ENCODE measurements at places on chromosomes 11 and 22.

DNA sequence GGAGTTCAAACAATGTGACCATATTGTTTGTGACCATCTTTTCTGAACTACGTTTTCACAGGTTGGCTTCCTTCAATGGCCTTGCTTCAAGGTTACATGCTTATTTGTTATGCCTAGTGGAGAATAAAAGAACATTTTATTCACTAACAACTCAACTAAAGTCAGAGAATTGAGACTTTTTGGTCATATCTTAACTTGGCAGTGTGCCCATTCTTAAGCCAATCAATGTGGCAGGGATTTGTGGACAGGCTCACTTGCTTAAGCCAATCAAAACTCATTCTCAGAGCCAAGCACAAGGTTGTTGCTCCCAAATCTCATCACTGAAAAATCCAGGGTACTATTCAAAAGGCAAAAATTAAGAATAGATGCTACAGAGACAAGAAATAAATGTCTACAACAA, 455.8 kb upstream of the FAT3 start:
- no peak for DNase-seq

- no peak for DNase-seq
These were observed 74.5 kb downstream of the BBOX1 start for GRCh38 chr11:27115051-27115650.

DNA sequence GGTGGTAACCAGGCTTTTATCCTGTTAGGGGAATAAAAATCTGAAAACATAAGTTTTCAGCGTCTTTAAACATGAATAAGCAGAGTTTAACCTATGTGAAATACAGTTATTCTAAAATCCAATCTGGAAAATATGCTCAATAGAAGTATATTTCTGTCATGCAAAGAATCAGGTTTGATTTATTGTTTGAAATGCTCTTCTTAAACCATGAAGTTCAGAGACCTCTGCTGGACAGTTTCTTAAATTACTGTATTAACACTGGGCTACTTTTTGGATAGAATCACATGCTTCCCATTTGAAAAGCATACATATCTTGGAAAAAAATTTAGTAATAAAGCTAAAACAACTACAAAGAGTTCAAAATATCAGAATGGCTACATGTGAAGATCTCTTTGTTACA, 25.4 kb downstream of the APIP start:
- no peak for DNase-seq

- DNase-seq, result no peak
These were observed 24.3 kb upstream of the TRAF6 start for GRCh38 chr11:36534276-36534840.

DNA sequence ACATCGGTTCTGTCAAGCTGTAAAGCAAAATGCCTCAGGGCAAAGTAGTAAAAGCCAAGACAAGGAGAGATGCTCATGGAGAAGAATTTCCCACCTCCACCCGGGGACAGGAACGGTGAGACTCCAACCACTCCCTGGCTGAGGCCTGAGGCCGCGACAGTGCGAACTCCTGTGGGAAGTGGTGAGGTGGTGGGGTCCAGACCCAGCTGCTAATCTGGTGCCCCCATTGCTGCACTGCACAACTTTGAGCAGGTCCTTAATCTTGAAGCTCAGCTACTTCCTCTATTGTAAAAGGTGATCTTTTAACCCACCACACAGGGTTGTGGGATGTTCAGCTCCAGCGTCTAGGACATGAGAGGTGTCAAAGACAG, 83.9 kb downstream of the ZC3H12C start:
- DNase-seq, result no peak

DNA sequence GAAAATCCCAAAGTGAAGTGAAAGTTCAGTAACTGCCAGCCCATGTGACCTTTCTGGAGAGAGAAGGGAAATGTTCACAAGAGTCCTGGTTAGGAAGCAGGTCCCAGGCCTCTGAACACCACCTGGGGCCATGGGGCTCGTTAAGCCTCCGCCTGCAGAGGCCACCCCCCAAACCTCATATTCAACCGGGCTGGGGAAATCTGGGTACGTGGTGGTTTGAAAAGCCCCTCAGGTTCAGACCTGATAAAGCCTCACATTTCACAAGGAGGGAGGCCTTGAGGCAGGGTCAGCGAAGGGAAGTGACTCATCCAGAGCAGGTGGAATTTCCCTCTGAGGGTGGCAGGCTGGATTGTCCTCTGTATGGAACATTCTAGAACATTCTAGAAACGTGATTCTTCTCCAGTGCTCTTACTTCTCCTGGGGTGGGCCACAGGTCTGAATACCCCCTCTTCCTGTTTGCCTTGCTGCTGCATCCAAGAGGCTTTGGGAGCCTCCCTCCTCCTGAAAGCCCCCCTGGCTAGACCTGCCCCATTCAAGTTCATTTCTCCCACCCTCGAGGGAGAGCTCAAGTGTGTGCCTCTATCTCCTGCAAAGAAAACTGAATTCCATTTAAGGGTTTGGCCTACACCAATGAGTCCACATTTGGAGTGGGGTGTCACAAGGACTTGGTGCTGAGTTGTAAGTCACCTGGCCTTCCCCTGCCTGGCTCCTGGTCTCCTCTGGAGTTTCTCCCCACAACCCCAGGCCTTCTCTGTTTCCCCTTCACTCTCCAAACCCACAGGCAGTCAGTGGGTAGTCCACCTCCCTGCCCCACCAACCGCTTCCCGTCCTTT, 6.3 kb downstream of the FXYD2 start:
- DNase-seq, result no peak

DNA sequence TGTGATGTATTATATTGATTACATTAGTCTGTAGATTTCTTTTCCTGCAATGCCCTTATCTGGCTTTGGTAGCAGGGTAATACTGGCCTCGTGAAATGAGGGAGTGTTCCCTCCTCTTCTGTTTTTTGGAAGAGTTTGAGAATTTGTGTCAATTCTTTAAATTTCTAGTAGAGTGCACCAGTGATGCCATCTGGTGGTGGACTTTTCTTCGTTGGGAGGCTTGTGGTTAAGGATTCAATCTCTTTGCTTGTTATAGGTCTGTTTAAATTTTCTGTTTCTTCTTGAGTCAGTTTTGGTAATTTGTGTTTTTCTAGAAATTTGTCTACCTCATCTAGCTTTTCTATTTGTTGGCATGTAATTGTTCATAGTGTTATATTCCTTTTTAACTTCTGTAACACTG, 18.9 kb downstream of the SHANK3 start:
- no peak for DNase-seq

- DNase-seq, result no peak
These were observed 64.6 kb downstream of the OPCML start for GRCh38 chr11:133467686-133468085.

DNA sequence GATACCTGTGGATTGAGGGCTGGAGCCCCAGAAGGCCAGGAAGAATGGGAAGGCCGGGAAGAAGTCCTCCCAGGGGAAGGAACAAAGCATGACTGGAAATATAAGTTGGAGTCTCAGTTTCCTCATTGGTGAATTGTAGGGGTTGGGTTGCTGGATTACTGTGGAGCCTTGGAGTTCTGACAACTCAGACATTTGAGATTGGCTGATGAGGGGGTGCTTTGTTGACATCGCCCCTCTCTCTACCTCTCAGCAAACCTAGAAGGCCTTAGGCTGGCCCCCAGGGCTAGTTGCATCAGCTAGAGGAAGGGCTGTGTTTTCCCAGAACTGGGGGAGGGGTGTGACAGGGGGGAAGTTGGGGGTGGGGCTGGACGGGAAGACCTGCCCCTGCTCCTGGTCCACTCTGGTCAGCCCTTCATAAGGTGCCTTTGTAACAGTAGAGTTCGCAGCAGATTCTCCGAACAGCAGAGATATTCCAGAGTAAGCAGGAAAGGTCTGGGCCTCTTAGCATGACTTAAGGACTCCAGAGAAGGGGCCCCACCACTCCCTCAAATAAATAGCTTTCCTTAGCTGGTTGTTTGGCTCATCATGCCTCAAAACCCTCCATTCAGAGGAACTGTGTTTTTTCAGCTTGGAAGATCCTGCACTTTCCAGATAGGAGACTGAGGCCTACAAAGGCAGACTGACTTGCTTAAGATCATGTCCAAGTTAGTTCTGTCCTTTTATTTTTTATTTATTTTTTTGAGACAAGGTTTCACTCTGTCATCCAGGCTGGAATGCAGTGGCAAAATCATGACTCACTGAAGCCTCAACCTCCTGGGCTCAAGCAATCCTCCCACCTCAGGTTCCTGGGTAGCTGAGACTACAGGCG, 12.5 kb upstream of the THRSP start:
- no peak for DNase-seq

GRCh38 chr11:17067417-17067816, 10.1 kb downstream of the RPS13 start:
- no peak for DNase-seq

GRCh38 chr11:61472868-61473267, 35.7 kb upstream of the LRRC10B start:
- DNase-seq, result no peak

DNA sequence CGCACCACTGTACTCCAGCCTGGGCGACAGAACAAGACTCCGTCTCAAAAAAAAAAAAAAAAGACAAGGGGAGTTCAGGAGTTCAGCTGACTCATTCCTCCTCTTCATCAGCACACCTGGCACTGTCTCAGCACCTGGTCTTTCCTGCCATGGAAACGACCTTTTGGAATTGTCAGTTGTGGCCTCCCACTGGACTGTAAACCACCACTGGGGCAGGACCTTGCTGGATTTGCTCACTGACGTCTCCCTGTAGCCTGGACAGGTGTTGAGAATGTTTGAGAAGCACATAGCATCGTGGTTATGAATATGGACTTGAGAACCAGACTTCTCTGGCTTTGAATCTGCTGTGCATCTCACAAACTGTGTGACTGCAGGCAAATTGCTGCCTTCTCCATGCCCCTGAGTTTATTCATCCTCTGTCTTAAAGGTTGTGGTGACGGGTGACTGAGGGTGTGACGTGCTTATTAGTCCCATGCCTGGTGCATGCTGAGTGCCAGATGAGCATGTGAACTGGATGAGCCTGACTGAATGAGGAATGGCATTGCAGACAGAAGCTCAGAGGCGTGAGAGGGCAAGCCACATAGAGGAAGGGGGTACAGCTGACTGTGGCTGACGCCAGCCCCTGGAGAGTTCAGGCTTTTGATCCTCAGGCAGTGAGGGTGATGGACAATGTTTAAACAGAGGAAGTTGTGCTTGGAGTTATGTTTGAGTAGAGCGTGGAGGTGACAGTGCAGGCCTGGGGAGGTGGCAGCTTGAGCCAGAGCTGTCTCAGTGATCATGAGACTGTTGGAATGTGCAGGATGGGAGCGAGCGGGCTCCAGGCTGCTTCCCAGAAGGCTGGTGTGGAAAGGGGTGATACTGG, 12.7 kb downstream of the TOM1 start:
- DNase-seq, result no peak

- no peak for DNase-seq
These were observed 40.6 kb downstream of the TENM4 start for GRCh38 chr11:79400206-79400605.

DNA sequence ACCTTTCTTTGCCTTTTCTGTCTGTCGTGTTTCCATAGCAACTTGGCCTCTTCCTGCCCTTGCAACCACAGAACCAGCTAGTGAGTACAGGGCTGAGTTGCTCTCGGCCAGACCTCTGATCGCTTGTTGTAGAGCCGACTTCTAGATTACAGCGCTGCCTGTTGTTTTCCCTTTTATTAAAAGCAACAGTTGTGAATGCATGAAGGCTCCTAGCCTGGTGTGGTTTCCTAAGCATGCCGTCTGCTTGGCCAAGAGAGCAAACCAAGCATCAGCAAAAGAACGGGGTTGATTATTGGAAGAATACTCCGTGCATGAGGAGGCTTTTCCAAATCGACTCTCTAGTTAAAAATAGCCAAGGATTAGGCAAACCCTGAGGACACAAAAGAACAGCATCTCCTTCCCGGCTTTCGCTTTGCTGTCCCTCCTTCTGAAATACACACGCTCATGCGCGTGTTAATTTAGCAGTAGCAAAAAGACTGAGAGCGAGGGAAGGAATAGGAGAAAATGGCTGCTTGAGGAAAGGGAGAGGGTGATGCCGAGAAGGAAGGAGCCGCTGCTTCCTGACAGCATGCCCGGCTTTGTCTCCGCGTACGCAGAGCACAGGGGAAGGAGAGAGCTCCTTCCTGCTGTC, 71.5 kb upstream of the TTC12 start:
- DNase-seq, result no peak

DNA sequence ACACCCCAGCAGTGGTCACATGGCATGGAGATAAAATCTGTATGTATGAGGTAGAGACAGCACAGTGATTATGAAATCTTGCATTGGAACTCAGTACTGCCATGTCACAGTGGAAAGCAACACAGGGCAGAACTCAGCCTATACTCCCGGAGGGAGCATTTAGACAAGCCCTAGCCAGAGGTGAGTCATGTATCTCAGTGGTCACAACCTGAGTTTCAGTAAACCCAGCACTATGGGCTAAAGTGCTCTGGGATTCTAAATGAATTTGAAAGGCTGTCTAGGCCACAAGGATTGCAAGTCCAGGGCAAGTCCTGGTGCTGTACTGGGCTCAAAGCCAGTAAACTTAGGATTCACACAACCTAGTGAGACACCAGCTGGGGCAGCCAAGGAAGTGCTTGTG, 1717.1 kb upstream of the RAG2 start:
- no peak for DNase-seq

GRCh38 chr11:66346476-66347424, 679 bp downstream of the B4GAT1 start:
- no peak for DNase-seq

DNA sequence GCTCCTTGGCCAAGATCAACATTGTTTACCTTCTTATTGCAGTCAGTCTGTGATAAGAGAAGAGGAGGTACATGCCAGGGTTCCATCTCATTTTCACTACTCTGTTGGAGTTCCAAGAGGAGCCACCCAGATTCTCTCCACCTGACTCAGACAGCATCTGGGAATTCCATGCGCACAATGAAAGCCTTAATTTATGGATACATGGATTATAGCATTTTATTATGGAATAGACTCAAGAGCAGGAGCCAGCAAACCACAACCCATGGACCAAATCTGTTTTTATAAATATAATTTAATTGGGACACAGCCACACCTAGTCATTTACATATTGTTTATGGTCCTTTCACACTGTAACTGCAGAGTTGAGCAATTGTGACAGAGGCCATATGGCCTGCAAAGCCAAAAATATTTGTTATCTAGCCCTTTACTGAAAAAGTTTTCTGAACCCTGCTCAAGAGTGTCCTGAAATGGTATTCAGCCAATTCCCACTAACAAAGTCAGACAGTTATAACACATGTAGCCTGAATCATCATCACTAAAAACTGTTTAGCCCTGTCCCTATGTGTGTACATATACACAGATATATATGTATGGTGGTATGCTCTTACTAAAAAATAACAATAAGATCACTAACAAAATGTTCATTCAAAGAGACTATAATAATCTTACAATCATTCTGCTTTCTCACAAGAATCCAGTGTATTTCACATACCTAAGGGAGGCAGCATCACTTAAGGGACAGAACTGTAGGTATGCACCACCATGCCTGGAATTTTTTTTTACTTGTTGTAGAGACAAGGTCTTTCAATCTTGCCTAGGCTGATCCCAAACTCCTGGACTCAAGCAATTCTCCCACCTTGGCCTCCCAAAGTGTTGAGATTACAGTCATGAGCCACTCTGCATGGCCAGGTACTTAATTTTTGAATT, 104.5 kb upstream of the TEAD1 start:
- DNase-seq, result no peak

GRCh38 chr11:107043242-107044006, 25.1 kb upstream of the GUCY1A2 start:
- DNase-seq, result no peak

All from activated naive CD8-positive, alpha-beta T cell treated with anti-CD3 and anti-CD28 coated beads, Interleukin-2, amount 50 U/mL, for 16 hours (primary cell).